Glutamatergic neuron (in vitro differentiated cells): ENCODE measurements at places on chromosomes 5 and 9.

DNA sequence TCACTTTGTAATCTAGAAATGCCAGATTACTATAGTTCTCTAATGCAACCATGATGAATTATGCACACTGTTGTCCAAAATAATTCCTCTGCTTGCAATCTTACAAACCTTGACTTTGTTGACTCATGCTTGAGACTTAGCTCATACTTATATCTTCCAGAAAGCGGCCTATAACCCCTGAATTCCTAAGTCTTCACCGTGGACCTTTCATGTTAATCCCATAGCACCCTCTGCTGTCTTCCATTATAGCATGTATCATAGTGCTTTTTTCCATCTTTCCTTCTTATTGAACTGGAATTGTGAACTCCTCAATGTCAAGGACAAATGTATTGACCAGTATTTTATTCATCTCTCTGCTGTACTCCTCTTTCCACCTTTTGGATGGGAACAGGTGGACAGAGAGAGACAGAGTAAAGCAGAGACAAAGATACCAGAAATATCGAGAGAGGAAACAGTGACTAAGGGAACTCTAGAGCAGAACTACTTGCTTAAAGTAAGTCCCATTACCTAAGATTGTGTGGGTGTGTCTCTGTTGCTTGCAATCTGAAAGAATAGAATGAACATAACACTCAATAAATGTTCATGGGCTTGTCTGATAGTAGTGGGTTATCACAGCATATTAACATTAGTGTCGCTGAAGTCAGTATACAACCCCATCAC lies 110.0 kb downstream of the LURAP1L start:
- no peak for DNase-seq

- DNase-seq: no peak
Observed at GRCh38 chr9:129858167-129858962, 23.1 kb downstream of the USP20 start.

DNA sequence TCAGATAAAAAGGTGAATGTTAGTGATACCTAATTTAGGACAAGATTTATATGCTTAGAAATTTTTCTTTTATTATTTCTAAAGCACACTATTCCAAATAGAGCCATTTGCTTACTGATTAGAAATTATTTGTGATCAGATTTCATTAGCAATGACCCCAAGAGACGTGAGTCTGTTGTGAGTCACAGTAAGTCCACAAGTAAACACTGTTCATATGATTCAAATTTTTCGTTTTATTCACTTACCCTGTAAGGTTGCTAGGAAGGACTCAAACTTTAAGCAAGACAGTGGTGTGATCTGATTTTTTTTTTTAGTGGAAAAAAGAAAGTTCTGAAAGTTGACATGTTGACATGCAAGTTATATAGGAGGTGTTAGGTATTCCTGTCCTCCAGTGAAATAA lies 1.2 kb downstream of the CARD6 start:
- DNase-seq: no peak

GRCh38 chr5:179287631-179288030 lies 57.6 kb downstream of the ADAMTS2 start:
- peak; percentile 10 for DNase-seq

GRCh38 chr9:108270051-108270450 lies 585.7 kb downstream of the ACTL7B start:
- DNase-seq: no peak
